ENCODE measurements at places on chromosomes 3 and 15.

DNA sequence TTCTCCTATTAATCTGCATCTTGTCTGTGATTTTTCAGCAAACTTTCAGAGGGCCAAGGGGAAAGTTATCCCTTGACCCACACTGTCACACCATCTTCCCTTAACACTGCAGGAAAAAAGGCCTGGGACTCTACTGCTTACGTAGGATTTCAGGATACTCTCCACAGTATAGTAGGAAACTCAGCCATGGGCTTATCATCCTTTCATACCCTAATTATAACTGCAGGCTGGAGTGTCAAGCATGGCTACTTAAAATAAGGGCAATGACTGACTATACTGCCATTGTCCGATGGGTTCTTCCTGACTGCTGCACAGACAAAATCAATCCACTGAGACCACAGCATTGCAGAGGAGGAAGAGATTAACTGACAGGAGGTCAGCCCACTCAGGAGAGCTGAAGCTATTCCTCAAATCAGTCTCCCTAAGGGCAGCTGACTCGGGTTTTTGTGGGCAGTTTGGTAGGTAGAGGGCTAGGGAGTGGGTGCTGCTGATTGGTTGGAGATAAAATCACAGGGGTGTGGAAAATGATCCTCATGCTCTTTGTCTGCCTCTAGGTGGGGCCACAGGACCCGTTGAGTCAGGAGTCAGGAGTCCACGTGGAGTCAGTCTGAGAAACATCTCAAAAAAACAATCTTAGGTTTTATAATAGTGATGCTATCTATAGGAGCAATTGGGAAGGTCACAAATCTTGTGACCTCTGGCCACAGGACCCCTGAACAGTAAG is 118.2 kb upstream of the STRIT1 start:
- no peak for DNase-seq

- DNase-seq, result no peak
Observed at GRCh38 chr3:153574445-153574844, 412.4 kb downstream of the RAP2B start.

GRCh38 chr3:13880811-13881156 is 913 bp upstream of the WNT7A start:
- no peak for DNase-seq

- DNase-seq, result no peak
Observed at GRCh38 chr15:30859091-30859874, 44.4 kb upstream of the FAN1 start.

DNA sequence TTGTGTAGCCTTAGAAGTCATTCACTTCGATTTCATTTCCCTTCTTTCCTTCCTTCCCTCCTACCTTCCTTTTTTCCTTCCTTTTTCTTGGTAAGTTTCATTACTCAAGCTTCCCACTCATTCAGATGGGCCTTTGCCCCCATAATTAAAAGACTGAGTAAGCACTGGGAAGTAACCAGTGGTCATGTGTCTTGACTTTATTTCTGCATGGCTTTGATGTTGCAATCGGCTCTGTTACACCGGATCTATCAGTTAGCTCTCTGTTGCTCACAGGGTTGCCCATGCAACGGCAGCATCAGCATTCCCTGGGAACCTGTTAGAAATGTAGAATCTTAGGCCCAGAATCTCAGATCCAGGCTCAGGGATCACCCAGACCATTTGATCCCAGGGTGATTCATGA is 25.6 kb upstream of the LARS2 start:
- DNase-seq, result no peak

Measured in kidney epithelial cell (primary cell).